ENCODE measurements at places on chromosomes 5 and 9.

GRCh38 chr9:34086864-34087263 lies 38.2 kb upstream of the UBAP2 start:
- DNase-seq = no peak

DNA sequence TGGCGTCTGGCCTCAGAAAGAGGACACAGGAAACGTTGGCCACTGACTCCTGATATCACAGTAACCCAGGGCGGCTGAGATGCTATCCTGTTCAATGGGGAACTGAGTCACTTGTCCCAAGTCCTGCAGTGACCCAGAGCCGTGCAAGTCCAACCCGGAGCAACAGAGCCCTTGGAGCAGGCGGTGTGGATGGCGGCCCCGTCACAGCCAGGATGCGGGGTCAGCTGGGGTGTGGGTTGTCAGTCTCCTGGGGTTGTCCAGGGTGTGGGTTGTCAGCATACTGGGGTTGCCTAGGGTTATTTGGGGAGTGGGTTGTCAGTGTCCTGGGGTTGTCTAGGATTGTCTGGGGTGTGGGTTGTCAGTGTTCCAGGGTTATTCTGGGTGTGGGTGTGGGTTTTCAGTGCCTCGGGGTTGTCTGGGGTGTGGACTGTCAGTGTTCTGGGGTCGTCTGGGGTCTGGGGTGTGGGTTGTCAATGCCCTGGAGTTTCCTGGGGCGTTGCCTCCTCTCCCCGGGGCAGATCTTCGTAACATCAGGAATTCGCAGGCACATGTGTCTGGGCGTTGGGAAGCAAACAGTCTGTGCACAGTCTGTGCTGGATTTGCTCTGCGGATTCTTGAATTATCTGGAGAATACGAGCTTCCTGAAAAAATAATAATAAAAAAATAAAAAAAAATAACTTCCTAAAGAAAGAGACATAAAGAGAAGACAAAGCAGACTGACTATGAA lies 257.5 kb downstream of the PARP8 start:
- DNase-seq = no peak

DNA sequence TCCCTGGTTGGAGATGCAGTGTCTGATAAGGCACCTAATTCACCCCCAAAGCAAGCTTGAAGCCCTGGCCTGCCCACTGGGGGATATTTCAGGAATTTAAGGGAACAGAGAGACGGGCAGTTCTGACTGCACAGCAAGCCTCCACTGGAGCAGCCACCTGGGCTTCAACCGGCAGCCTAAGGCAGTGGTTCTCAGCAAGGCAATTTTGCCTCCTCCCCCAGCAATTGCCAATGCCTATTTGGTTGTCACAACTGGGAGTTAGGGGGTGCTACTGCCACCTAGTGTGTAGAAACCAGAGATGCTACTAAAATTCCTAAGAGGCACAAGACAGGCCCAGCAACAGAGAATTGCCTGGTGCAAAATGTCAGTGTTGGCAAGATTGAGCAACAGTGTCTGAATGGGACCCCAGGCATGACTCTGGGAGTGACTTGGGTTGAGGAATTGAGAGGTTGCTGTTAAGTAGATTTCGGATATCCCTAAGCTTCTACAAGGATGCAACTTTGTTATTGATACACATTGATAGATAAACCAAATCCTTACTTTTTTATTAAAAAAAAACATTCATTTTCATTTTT lies 58.7 kb upstream of the CTSL start:
- no peak for DNase-seq

DNA sequence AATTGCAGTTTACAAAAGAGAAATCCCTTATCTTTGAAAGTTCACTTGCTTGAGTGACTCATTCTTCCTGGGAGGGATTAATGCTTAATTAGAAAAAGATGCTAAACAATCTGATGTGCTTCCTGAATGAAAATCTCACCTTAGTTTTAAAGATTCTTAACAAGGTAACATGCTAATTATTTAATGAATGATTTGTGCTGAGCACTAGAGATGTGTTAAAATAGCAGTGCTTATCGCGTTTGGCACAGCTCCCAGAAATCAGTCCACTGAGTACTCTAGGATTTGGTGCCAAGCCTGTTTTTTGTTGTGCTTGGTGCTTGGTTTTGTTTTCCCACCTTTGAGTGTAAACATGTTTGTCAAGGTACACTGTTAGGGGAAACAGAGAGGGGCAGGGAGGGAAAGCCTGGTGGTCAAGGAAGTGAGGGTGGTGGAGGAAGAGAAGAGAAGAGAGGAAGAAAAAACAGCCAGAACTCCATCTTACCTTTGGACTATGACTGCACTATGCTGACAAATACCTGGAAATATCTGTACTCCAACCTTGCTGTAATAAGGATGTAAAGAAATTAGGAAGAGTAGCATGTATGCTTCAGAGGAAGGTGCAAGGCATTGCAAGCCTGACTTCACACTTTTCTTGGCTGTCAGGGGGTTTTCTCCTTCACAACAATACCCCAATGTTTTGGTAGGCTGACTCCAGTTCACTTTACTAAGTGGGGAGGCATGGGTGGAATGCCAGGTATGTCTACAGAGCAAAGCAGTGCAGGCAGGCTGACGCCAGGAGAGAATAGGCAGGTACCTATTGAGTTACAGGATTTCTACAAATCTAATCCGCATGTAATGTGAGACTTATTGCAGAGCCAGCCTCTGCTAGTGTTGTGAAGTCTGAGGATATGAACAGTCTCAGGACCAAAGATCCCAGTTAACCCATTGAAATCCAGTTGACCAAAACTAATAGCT lies 157.2 kb upstream of the ISL1 start:
- no peak for DNase-seq

DNA sequence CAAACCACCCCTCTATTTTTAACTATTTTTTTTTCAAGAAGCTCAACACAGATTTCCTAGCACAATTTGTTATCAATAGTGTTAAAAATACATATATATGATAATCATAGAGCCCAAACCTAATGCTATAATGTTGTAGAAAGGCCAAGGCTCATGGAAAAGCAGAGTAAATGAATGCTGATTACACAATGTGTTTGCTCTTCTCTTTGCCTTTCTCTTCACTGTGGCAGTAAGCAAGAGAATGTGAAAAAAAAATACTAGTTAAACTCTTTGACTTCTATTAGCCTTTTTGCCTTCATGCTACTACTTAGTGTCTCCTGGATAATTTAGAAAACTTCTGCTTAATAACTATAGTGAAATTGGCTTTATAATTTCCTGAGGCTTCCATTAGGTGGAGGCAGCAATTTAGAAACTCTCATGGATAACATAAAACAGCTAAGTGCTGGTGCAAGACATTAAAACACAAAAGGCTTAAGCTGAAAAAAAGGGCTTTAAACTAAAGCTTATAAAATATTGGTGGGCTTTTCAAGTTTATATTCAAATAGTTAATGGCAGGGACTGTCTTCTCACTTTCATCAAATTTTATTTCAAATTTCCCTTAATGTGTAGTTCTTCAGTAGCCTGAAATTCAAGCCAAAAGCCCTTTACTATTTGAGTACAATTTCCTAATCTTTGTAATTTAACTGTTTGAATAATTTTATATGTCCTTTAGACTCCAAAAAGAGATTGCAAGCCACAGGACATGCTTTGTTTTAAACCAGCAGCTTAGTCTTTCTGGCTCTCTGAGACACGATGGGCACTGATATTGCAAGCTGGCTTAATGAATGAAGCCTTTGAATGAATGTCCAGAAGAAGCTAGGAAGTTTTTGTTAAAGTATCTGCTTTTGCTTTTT lies 2031.8 kb upstream of the CDH6 start:
- no peak for DNase-seq

GRCh38 chr9:108850293-108850897 lies 5.4 kb downstream of the ACTL7B start:
- no peak for DNase-seq

DNA sequence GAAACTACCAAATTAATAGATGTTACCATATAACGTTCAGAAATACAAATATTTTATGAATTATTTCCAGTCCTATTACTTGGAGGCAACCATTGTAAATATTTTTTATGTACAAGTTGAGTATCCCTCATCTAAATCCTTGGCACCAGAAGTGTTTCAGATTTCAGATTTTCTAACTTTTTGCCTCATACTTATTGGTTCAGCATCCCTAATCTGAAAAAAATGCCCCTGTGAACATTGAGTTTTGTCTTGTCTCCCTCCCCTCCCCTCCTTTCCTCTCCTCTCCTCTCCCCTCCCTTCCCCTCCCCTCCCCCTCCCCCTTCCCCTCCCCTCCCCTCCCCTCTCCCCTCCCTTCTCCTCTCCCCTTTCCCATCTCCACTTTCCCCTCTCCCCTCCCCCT lies 40.6 kb downstream of the UBAP1 start:
- no peak for DNase-seq

GRCh38 chr9:17875886-17876285 lies 297.0 kb downstream of the SH3GL2 start:
- no peak for DNase-seq

DNA sequence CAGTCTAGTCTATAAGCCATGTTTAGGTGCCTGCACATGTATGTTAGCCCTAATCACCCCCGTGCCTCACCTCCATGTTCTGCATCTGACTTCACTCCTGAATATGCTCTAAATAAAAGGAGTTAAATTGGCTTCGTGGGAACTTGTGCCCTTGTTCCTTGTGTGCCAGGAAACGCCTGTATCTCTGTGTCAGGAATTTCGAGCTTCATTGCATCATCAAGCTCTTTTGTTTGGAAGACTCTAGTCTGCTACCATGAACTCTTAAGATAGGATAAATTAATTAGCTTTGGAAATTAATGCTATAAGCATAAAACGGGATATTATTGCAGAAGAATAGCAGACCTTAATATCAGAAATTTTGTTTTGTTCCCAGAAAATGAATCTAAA lies 99.2 kb downstream of the ADCY2 start:
- no peak for DNase-seq

GRCh38 chr5:132681476-132681831 lies 7.7 kb downstream of the IL4 start:
- no peak for DNase-seq

- DNase-seq = no peak
Observed at GRCh38 chr9:91341258-91341746, 20.4 kb downstream of the AUH start.

GRCh38 chr5:178145965-178146820 lies 7.5 kb downstream of the NHP2 start:
- peak; percentile 35 for DNase-seq

GRCh38 chr5:78628270-78628992 lies 20.1 kb downstream of the LHFPL2 start:
- DNase-seq = no peak

DNA sequence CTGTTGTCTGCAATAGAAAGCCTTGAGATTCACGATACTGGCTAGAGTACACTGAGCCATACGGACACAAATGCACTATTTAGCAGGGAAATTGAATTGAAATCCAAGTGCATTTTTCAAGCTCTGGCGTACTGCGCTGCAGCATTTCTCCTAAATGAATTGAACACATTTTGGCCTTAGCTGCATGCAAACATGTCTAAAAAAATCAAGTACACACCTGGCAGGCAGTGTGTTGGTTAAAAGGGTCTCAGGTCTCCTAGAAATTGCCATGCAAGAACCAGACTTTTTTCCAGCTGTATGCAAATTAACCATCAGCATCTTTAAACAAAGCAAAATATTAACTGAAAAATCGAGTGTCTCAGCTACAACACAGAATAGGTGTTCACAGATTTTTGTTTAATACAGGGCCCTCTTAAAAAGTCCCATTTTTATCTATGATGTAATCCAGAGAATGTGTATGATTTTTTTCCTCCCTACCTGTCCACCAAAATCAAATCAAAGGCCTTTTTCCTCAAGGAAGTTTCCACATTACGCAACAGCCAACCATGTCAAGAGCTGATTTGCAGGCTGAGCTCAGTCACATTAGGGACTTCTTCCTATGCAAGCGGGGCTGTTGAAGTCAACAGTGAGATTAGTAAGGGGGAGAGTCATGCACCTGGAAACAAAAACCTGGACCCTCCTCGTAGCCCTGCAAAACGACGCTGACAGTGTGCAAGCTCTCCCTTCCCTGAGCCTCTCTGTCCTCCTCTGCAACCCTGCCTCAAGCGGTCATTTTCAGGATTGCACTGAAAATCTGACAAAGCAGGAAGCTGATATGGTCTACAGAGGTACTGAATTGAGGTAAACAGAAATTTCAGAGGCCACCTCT lies 14.1 kb upstream of the SFXN1 start:
- DNase-seq = peak; percentile 42

GRCh38 chr5:177350776-177351391 lies 584 bp downstream of the LMAN2 start:
- no peak for DNase-seq

- no peak for DNase-seq
Observed at GRCh38 chr5:20367178-20367577, 379.2 kb upstream of the CDH18 start.

GRCh38 chr5:101176605-101177004 lies 273.5 kb upstream of the ST8SIA4 start:
- no peak for DNase-seq

GRCh38 chr5:33944543-33945132 lies 8.5 kb downstream of the RXFP3 start:
- no peak for DNase-seq

DNA sequence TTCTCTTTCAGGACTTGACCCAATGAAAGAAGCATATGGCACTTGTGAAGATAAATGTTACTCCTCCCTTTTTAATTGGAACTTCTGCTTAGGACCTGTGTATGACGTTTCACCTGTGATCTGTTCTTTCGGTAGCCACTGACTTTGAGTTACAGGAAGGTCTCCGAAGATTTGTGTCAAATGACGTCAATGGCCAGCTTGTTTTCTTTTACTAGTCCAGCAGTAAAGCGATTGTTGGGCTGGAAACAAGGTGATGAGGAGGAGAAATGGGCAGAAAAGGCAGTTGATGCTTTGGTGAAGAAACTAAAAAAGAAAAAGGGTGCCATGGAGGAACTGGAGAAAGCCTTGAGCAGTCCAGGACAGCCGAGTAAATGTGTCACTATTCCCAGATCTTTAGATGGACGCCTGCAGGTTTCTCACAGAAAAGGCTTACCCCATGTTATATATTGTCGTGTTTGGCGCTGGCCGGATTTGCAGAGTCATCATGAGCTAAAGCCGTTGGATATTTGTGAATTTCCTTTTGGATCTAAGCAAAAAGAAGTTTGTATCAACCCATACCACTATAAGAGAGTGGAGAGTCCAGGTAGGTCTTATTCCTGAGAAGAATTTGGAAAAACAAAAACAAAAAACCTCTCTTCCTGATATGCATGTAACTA lies 21.1 kb downstream of the SMAD5 start:
- DNase-seq = no peak

DNA sequence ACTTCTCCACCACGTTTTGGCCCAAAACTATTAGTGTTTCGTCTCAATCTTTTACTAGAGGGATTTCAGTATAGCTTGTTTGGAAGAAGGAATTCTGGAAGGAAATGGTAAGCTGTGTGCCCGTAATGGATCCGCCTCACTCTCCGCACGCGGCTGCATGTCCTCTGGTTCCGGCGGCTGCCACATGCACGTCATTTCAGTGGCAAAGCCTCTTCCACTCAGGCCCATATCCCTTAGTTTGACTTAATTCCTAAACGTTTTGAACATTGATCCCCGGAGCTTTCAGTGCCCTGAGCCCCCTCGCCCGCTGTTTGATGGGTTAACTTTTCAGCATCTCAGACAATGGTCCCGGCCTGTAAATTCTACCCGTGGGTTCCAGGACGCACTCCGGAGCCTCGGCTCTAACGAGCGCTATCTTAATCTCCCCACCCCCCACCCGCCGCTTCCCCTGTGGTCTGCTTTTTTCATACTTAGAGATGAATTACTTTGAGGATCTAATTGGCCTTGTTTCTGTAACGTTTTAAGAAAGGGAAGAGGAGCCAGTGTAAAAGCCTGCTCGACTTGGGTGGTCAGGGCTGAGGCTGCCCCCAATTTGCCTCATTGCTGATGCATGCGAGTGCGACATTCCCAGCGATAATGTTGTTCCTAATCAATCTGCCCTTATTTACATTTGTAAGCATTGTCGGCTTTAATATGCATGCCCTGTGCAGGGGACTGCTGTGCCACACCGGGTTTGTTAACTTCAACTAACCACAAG lies 4.6 kb downstream of the PTCH1 start:
- no peak for DNase-seq

All from activated CD8-positive, alpha-beta memory T cell treated with anti-CD3 and anti-CD28 coated beads for 48 hours (primary cell).